Posterior cingulate gyrus (tissue), 11 donors: ENCODE measurements at places on chromosomes 4 and X.

DNA sequence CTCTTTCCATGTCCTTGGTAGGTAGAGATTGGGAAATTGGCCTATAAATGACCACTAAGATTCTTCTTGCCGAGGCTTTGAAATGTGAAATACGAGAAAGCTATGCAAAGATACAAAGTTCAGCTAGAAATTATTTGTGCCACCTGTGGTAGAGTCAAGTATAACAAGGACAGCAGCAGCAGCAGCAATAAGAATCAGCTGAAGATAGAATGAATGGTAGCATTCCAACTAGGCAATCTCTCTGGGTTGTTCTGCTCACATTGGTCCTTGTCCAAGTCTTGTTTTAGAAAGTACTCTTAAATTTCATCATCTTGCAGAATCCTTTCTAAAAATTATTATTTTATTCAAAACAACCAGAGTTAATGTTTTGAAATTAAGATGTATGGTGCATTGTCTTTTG is 67.8 kb upstream of the PCDH10 start:
- no peak for DNase-seq

GRCh38 chr4:112312610-112313239 is 15.6 kb downstream of the ALPK1 start:
- no peak for DNase-seq

DNA sequence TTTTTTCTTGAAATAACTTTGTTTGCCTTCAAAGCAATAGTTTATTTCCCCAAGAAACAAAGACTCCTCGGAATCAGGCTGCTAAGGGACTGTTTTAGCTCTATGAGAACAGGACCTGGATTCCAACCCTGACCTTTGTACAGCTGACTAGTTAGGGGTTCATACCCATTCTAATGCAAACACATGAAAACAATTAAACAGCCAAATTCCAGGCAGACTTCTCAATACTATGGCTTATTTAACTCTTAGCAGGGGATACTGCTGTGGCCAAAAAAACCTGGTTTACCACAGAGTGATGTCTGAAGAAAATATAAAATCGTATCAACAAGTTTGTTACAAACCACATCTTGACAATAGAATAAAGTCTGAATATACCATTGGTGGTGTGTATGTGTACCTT is 129.6 kb upstream of the INTU start:
- DNase-seq: no peak

DNA sequence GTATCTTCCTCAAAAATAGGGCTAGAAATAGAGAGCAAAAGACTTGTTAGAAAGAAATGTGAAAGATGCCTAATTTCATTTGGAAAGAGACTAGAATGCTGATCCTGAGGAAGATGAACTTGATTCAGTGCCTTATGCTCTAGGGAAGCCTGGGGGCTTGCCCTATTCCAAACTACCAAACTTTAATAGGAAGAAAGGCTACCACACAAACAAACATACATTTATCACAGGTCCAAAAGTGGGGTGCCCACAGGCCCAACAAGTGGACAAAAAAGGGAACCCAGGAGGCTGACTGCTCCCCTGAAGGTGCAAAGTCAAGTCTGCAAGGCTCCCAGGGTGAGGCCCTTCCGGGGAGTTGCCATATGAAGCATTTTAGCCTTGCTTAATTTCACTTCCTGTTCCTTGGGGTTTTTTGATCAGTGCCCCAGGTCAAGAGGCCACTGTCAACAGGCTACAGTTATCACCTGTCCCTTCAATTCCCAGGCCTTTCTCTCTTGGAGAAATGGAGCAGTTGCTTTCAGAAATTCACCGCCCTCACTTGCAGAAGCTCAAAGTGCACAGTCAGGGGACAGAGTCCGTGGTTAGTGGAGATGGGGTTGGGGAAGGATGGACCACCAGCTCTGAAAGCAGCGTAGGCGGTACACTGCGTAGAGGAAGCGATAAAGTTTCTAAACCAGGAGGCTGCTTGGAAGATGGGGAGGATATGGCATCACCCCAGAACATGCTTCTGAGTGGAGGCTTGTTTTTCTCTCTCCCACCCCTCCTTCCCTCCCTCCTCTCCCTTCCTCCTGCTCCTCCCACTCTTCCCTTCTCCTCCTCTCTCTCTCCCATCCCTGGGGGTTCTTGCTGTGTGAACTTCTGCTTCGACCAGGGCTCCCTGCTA is 36.4 kb downstream of the TMEM154 start:
- DNase-seq: no peak

- no peak for DNase-seq
These were observed 61.0 kb upstream of the FRAS1 start for GRCh38 chr4:77996076-77996475.

- DNase-seq: no peak
These were observed 32.9 kb upstream of the PGM2 start for GRCh38 chr4:37793562-37793961.

GRCh38 chr4:96736352-96736889 is 896.5 kb downstream of the PDHA2 start:
- no peak for DNase-seq
